ENCODE measurements at places on chromosomes 2 and 18.

- no peak for DNase-seq
Measured at GRCh38 chr2:67865917-67866316, 196.9 kb downstream of the C1D start.

DNA sequence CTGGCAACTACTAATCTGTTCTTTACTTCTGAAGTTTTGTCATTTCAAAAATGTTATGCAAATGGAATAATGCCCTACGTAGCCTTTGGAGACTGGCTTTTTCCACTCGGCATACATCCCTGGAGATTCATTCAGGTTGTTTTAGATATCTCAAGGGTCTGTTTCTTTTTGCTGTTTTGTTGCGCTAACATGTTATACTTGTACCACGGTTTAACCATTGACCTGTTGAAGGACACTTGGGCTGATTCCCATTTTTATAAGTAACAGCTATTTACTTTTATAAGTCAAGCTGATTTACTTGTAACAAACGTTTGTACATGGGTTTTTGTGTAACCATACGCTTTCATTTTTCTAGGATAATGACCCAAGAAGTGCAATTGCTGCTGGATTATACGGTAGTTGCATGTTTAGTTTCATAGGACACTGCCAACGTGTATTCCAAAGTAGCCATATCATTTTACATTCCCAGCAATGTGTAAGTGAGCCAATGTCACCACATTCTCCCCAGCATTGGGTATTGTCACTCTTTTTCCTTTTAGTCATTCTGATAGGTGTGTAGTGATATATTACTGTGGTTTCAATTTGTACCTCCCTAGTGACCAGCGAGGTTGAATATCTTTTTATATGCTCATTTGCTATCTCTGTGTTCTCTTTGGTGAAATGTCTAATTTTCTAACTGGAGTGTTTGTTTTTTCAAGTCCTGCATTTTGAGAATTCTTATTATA is 36.5 kb upstream of the STAT4 start:
- no peak for DNase-seq

GRCh38 chr18:75107196-75107930 is 101.6 kb downstream of the PTGR3 start:
- DNase-seq = no peak

DNA sequence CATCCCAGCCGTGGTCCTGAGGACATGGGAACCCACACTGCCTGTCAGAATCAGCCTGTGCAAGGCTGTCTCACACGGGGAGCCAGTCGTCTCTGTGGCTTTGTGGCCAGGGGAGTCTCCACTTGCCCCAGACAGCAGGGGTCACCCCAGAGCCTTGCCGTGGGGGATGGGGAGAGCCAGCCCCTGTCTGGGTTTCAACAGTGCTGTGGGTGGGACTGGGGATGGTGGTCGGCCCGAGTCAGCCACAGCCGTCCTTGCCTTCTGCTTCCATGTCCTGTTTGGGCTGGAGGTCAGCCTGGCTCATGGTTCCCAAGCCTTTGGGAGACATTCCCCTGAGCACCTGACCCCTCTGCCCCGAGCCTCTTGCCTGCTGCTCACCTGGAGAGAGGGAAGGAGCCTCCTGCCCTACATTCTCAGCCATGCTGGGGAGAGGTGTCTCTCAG is 19.6 kb downstream of the GPR35 start:
- DNase-seq = no peak

- DNase-seq = no peak
Measured at GRCh38 chr2:80719607-80720006, 415.1 kb upstream of the LRRTM1 start.

- DNase-seq = no peak
Measured at GRCh38 chr2:11540148-11540995, 6.5 kb downstream of the GREB1 start.

DNA sequence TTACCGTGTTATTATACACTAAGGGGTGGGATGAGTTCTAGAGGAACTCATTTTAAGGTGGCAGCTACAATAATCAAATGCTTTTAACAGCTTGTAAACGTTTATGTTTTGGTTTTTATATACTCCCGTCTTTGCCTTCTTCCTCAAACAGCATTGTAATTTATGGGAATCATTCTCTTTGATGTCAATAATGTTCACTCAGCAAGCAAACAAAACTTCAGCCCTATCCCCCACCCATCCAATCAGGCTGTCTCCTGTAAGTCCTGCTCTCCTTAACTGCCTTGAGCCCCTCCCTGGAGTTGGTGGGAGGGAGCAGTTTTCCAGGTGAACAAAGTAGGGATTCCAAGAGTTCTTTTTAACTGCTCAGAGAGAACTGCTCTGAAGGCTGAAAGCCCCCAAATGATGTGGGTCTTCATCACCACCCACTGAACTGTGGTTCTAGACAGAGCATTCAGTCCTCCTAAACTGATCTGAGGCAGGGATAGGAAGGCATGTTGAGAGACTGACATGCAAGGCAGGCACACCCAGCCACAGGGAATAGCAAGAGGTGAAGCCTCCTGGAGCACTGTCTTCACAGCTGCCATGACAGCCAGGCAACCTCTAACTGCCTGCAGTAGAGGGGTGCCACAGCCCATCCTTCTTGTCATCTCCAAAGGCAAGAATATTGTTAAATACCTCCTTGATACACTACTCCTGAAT is 17.5 kb downstream of the MYO5B start:
- DNase-seq = no peak

DNA sequence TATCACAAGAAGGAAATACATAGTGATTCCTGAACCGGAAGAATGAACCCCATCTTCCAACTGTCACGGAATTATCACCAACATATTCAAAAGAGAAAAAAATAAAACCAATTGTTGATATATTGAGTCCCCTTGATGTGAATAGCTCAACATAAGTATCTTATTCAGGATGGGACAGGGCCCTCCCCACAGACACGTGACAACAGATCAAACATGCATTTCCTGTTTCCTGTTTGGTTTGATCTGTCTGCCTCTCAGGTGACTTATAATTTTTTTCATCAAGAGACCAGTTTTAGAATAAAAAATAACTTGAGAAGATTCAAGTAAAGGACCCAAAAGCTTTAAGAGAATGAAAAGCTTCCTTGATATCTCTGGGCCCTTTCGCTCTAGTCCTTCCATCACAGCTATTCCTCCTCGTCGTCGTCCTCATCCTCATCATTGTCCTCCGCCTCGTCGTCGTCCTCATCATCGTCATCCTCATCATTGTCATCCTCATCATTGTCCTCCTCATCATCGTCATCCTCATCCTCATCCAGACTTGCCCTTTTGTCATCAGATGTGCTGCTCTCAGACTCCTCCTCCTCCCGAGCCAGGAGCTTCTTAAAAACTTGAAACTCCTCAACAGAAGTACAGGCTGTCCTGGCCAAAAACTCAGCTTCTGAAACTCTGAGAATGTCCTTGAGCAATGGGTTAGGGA is 6.3 kb downstream of the MTERF4 start:
- peak; percentile 58 for DNase-seq

- no peak for DNase-seq
Measured at GRCh38 chr2:64919261-64919660, 69.9 kb upstream of the SLC1A4 start.

- DNase-seq = no peak
Measured at GRCh38 chr18:77910347-77910746, 660.7 kb downstream of the GALR1 start.

DNA sequence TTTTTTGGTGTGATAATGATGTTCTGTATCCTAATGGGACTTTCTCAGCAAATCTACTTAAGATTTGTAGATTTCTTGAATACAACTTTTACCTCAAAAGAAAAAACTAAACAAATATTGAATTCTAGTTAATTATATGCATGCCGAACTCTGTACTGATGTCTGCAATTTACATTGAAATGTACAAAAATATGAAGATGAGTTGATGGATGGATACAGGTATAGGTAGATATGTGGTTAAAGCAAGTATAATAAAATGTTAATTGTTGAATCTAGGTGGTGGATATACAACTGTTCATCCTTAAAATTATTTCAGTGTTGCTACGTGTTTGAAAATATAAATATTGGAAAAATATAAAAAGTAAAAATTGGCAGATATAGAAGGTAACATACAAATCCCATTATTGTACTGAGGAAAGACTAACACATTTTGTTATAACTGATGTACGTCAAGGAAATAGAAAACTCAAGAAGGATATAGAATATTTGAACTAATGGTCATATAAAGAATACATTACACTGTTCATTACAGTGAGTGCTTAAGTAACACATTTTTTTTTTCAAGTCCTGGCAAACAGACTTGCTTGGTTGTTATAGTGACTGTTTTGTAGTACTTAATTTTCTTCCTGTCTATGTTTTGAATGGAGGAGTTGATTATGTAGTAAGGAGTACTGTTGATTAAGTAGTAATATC is 33.8 kb downstream of the DDX1 start:
- DNase-seq = no peak

- no peak for DNase-seq
Measured at GRCh38 chr2:25375989-25376545, 34.3 kb upstream of the DNMT3A start.

DNA sequence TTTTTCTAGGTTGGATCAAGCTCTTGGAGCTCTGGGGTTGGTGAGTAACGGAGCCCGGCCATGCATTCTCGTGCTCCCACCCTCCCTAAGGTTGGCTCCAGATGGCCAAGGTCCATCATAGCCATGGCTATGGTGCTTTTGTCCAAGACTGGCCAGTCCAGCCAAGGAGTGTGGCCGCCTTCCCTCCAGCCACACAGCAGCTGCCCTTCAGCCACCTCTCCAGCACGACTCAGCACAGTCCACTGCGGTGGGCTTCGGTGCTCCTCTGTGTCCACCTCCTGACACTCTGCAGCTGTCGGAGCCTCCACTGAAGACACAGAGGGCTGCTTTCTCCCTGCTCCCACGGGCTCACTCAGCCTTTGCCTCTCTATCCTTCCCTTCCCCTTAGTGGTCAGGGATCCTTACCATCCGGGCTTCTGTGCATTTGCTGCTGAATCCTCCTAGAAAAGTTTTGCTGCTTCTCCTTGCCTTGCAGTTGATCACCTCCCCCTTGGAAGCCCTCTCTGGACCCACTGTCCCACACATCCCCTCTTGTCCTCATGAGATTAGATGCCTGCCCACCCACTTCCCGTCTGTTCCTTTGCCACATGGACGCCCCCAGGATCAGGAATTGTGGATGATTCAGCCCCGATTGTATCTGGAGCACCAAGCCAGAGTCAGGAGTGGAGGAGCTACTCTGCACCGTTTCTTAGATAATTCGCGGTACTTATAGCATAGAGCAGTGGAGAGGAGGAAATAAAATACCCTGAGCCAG is 177.1 kb upstream of the COPS8 start:
- no peak for DNase-seq

DNA sequence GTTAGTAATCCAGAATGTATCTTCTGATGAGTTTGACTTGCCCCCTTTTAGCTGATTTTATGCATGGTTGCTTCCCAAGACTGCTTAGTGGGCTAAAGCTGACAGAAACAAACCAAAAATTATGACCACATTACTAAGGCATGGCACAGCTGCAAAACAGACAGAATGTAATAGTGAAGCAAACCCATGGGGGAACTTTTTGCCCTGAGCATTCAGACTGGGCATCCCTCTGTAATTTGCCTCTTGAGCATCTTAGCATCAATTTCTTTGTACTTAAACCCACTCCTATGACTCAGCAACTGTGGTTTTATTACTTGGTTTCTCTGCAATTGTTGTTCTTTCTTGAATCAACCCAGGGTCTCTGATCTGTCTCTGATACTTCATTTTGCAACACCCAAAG is 487.3 kb upstream of the DCC start:
- no peak for DNase-seq

Data from stimulated activated CD4-positive, alpha-beta T cell treated with anti-CD3 and anti-CD28 coated beads, Interleukin-4, amount 100 ng/mL, for 4 hours (primary cell).